ENCODE measurements at places on chromosomes 12 and 14.

DNA sequence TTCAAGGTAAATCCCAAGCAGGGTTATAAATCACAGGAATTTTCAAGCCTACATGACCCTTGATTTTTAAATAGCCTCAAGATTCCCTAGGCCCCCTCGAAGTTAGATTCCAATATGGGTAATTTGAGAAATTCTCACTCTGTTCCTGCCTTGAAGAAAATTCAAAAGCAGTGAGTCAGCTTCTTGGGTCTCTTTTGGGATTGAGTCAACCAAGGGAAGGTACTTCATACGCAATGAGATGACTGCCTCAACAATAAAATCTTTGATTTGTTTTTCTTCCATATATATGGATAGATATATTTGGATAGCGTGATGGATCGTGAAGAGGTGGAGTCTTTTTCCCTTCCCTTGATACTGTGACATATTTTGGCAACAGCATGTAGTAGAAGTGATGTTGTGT is 180.4 kb upstream of the ATP2B1 start:
- DNase-seq = no peak

DNA sequence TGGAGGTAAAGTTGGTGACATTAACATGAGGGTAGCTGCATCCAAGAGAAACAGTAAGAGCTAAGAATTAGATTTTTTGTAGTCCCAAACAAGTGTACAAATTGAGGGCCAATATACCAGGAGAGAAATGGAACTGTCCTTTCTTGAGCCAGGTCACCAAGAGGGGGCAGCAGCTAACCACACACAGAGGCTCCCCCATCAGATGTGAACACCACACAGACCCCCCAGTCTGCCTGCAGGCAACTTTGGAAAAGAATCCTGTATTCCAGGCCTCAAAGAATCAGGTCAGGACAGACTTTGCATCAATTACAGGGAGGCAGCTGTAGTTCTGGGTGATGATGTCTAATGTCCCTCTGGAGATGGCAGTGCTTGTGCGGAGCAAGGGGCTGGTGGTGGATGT is 77.9 kb downstream of the SPTB start:
- DNase-seq = no peak

GRCh38 chr14:105943973-105944602 is 417.7 kb downstream of the TMEM121 start:
- no peak for DNase-seq

DNA sequence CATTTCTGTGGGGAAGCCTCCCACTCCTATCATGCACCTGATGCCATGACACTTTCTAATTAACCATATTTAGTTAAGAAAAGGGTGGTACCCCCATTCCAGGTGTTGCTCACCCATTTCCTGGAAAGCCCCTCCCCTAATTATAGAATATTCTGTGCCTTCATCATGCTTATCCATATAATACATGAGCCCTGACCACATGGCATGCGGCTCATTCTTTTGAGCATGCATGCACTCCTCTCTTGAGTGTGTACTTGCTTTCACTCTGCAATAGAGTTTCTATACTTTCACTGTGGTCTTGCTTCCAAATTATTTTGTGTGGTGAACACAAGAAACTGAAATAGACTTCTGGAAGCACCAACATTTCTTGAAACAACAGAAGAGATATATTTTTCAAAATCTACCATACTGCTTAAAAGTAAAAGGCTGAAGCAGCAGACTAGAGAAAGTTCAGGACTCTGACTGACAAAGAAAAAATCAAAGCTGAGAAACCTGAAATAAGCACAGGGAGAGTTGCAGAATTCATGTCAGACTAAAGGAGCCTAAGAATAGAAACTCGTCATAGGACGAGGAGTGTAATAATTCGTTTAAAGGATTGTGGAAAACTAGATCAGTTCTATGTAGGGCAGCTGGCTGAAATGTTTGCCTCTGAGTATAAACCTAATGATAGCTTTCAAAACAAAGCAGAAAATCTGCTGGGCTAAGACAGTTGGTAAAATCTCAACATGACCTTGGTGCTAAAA is 144.8 kb downstream of the KITLG start:
- no peak for DNase-seq

DNA sequence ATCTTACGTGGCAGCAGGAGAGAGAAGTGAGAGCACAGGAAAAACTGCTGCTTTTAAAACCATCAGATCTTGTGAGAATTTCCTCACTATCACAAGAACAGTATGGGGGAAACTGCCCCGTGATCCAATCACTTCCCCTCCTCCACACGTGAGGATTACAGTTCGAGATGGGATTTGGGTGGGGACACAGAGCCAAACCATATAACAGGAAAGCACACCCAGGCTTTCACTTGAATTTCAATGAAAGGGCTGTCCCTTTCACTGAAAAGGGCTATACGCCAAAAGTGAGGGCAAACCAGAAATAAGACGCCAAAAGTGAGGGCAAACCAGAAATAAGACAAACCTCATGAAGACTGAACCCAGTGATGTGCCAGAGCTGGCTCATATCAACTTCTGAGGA is 22.8 kb upstream of the TMEM233 start:
- no peak for DNase-seq

- DNase-seq = no peak
Measured at GRCh38 chr12:52879394-52880351, 25.2 kb downstream of the KRT8 start.

GRCh38 chr12:7667125-7667524 is 1.4 kb upstream of the APOBEC1 start:
- no peak for DNase-seq
